ENCODE measurements at places on chromosomes 13 and 19.

DNA sequence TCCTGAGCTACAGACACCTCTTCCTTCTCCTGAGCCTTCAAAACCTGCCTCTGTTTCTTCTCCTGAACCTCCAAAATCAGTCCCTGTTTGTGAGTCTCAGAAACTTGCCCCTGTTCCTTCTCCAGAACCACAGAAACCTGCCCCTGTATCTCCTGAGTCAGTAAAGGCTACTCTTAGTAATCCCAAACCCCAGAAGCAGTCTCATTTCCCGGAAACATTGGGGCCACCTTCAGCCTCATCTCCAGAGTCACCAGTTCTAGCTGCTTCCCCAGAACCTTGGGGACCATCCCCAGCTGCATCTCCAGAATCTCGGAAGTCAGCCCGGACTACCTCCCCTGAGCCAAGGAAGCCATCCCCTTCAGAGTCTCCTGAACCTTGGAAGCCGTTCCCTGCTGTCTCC lies 10.0 kb downstream of the CHAMP1 start:
- no peak for DNase-seq
- no peak overlapping the region for H3K27ac ChIP-seq
- no peaks in the 10 kb centered on the region for H3K27me3 ChIP-seq
- H3K36me3 ChIP-seq, result peaks cover 28% of the 10 kb centered on the region
- H3K4me1 ChIP-seq, result no peaks in the 10 kb centered on the region

- no peak overlapping the region for H3K4me3 ChIP-seq
- H3K4me1 ChIP-seq, result no peaks in the 10 kb centered on the region
- H3K27ac ChIP-seq, result no peak overlapping the region
- no peak for DNase-seq
- H3K36me3 ChIP-seq, result no peaks in the 10 kb centered on the region
These were observed 16.0 kb upstream of the HSD17B14 start for GRCh38 chr19:48852292-48852691.

- H3K27me3 ChIP-seq, result no peaks in the 10 kb centered on the region
- peak overlapping the region; percentile 14 for H3K4me3 ChIP-seq
- peaks cover 48% of the 10 kb centered on the region for H3K4me1 ChIP-seq
- DNase-seq, result no peak
These were observed 17.8 kb downstream of the POU2F2 start for GRCh38 chr19:42114412-42114811.

DNA sequence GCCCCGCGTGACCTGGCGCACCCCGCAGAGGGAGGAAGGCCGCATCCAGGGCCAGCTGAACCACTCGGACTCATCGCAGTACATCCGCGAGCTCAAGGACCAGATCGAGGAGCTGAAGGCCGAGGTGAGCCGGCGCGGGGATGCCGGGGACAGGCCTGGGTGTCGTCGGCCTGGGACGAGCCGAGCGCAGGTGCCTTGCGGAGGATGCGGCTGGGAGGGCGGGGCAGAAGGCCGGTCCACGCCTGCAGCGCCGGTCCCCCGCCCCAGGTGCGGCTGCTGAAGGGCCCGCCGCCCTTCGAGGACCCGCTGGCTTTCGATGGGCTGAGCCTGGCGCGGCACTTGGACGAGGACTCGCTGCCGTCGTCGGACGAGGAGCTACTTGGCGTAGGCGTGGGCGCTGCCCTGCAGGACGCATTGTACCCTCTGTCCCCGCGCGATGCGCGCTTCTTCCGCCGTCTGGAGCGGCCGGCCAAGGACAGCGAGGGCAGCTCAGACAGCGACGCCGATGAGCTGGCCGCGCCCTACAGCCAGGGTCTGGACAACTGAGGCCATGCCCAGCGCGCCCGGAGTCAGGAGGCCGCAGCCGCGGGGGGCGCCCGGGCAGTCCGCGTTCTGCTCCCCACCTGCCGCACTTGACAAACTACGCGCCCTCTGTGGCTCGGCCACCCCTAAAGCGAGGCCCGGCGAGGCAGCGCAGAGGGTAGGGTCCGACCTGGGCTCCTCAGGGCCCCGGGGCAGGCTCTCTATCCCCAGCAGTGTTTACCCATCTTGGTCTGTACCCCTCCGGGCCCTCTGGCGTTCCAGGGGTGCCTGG lies 10.8 kb downstream of the PRR36 start:
- DNase-seq, result no peak
- no peak overlapping the region for H3K4me3 ChIP-seq
- no peak overlapping the region for H3K27ac ChIP-seq
- H3K36me3 ChIP-seq, result peaks cover 8% of the 10 kb centered on the region

- no peak for DNase-seq
- peaks cover 21% of the 10 kb centered on the region for H3K36me3 ChIP-seq
- H3K4me3 ChIP-seq, result no peak overlapping the region
- H3K4me1 ChIP-seq, result peaks cover 8% of the 10 kb centered on the region
- H3K27ac ChIP-seq, result no peak overlapping the region
These were observed 7.4 kb downstream of the SHFL start for GRCh38 chr19:10093295-10094186.

- no peaks in the 10 kb centered on the region for H3K27me3 ChIP-seq
- H3K4me3 ChIP-seq, result no peak overlapping the region
- H3K27ac ChIP-seq, result no peak overlapping the region
- H3K36me3 ChIP-seq, result peaks cover 29% of the 10 kb centered on the region
These were observed 7.0 kb upstream of the MYDGF start for GRCh38 chr19:4676955-4677731.

- H3K36me3 ChIP-seq, result peaks cover 2% of the 10 kb centered on the region
- no peak overlapping the region for H3K4me3 ChIP-seq
- peak; percentile 67 for DNase-seq
These were observed 25.0 kb downstream of the SH3GL1 start for GRCh38 chr19:4375164-4376027.

DNA sequence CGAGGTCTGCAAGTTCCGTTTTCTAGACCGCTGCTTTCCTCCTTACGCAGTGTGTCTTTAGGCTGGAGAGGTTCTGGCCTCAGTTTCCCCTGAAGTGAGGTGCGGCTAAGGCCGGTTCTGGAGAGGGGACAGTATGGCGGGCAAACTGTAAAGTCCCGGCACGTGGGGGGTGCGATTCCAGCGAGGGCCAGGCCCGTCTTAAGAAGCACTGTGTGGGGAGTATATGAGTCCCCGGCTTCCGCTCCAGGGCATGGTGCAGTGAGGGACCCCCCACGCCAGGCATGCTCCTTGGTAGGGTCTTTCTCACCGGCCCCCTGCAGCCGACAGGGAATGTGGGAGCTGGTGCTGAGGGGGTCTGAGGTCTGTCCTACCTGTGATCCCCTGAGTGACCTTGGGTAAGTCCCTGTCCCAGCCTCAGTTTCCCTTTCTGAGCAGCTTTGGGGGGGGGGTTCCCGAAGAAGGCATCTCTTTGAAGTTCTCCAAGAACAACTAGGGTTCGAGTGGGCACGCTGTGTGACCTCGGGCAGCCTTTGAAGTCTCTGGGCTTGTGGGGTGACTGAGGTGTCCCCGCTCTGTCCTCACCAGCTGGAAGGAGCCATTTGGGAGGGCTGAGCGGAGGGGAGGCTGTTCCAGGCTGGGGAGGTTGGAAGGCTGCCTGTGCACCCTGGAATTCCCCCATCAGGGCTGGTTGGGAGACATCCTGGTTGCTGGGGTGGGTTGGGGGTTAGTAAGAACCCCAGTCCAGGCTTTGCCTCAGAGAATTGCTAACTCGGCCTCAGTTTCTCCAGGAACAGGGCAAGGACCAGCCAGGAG lies 1.5 kb downstream of the NFIC start:
- H3K4me3 ChIP-seq, result peak overlapping the region; percentile 88
- H3K27me3 ChIP-seq, result no peaks in the 10 kb centered on the region
- DNase-seq, result no peak
- H3K27ac ChIP-seq, result peak overlapping the region; percentile 76
- no peaks in the 10 kb centered on the region for H3K36me3 ChIP-seq
- H3K4me1 ChIP-seq, result peaks cover 42% of the 10 kb centered on the region

GRCh38 chr19:6229951-6230712 lies 49.6 kb downstream of the MLLT1 start:
- H3K27me3 ChIP-seq, result no peaks in the 10 kb centered on the region
- DNase-seq, result no peak
- H3K4me1 ChIP-seq, result peaks cover 17% of the 10 kb centered on the region
- no peak overlapping the region for H3K27ac ChIP-seq

GRCh38 chr13:19958155-19959111 lies at the start of gene ZMYM2:
Gene ZMYM2, plus strand, starts transcription at chr13:19958727. Its CDS starts 34,346 bp downstream, at chr13:19993073.
- peaks cover 7% of the 10 kb centered on the region for H3K4me1 ChIP-seq
- peak within 1 kb of the TSS; percentile 72 for H3K4me3 ChIP-seq
- H3K27me3 ChIP-seq, result no peaks in the 10 kb centered on the region
- peak; percentile 36 for DNase-seq

GRCh38 chr13:32852526-32852925 lies 163.7 kb upstream of the KL start:
- H3K36me3 ChIP-seq, result no peaks in the 10 kb centered on the region
- no peak overlapping the region for H3K27ac ChIP-seq
- no peaks in the 10 kb centered on the region for H3K4me1 ChIP-seq

DNA sequence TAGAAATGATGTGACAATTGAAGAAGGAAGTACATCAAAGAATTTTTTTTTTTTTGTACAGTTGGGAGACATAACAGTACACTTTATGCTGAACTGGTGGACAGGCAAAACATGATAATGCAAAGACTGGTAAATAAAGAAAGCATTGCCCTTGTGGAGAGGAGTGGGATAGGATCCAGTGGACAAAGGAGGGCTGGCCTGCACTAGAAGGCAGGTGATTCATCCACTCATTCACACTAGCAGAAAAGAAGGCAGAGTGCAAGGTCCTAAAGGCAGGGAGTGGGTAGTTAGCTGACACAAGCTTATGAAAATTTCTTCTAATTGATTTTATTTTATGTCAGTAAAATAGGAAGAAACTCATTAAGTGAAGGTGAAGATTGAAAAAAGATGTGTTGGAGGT lies 17.6 kb upstream of the NALCN start:
- no peaks in the 10 kb centered on the region for H3K36me3 ChIP-seq
- no peak for DNase-seq
- no peaks in the 10 kb centered on the region for H3K27me3 ChIP-seq
- H3K27ac ChIP-seq, result no peak overlapping the region
- H3K4me3 ChIP-seq, result no peak overlapping the region

- H3K36me3 ChIP-seq, result no peaks in the 10 kb centered on the region
- H3K27me3 ChIP-seq, result no peaks in the 10 kb centered on the region
- no peak overlapping the region for H3K4me3 ChIP-seq
- H3K4me1 ChIP-seq, result peaks cover 31% of the 10 kb centered on the region
These were observed 362.5 kb downstream of the TDRD3 start for GRCh38 chr13:60759499-60759898.

GRCh38 chr13:64505336-64505910 lies 2724.7 kb downstream of the PCDH9 start:
- no peaks in the 10 kb centered on the region for H3K36me3 ChIP-seq
- H3K4me1 ChIP-seq, result no peaks in the 10 kb centered on the region
- no peak for DNase-seq
- no peak overlapping the region for H3K27ac ChIP-seq
- H3K27me3 ChIP-seq, result no peaks in the 10 kb centered on the region
- H3K4me3 ChIP-seq, result no peak overlapping the region

- no peak within 1 kb of the TSS for H3K4me3 ChIP-seq
- no peak for DNase-seq
- H3K27me3 ChIP-seq, result peaks cover 61% of the 10 kb centered on the region
- no peak within 1 kb of the TSS for H3K27ac ChIP-seq
These were observed at the start of gene MCF2L for GRCh38 chr13:112968910-112969691. Gene MCF2L, plus strand, starts transcription at chr13:112969214. Its CDS starts 166 bp downstream, at chr13:112969380.

- H3K27me3 ChIP-seq, result no peaks in the 10 kb centered on the region
- H3K4me3 ChIP-seq, result peak overlapping the region; percentile 86
- peak overlapping the region; percentile 89 for H3K27ac ChIP-seq
- peak; percentile 11 for DNase-seq
- peaks cover 16% of the 10 kb centered on the region for H3K4me1 ChIP-seq
These were observed 632 bp upstream of the MTIF3 start for GRCh38 chr13:27450921-27451471.

DNA sequence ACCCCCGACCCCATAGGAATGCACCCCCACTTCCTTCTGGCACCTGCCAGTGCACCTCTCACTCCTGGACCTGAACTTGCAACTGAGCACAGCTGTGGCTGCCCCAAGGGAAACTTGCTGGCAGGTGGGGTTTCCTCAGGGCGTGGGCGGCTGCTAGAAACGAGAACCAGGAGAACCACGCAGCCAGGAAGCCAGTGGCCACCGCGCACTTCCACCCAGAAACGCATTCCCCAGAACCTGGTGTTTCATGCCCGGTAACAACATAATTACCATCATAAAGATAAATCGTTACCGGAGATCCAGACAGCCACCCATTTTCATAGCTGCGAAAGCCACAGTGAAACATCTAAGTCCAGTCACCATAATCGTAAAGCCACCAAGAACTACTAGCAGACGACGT lies 75.2 kb upstream of the C13orf46 start:
- DNase-seq, result no peak
- H3K27me3 ChIP-seq, result no peaks in the 10 kb centered on the region
- H3K4me3 ChIP-seq, result no peak overlapping the region
- H3K4me1 ChIP-seq, result no peaks in the 10 kb centered on the region

GRCh38 chr13:90902255-90902654 lies 445.2 kb upstream of the MIR17HG start:
- H3K27ac ChIP-seq, result no peak overlapping the region
- H3K27me3 ChIP-seq, result no peaks in the 10 kb centered on the region
- H3K36me3 ChIP-seq, result no peaks in the 10 kb centered on the region
- no peaks in the 10 kb centered on the region for H3K4me1 ChIP-seq
- no peak overlapping the region for H3K4me3 ChIP-seq
- DNase-seq, result no peak

DNA sequence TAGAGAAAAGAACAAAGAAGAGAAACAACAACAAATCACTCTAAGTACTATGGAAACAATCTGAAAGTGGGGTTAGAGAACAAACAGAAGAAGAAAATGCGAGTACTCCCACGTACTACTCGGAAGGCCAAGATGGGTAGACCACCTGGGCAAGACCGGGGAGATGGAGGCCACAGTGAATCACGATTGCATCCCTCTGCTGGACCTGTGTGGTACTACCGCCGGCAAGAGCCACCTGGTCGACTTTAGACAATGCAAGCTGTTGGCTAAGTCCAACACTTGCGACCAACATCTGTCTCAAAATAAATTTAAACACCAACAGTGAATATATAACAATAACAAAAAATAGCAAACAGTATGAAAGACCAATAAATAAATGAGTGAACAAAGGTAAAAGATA lies 45.5 kb upstream of the ZNF91 start:
- H3K27me3 ChIP-seq, result no peaks in the 10 kb centered on the region
- H3K27ac ChIP-seq, result no peak overlapping the region
- no peak for DNase-seq
- H3K4me3 ChIP-seq, result no peak overlapping the region
- no peaks in the 10 kb centered on the region for H3K36me3 ChIP-seq

DNA sequence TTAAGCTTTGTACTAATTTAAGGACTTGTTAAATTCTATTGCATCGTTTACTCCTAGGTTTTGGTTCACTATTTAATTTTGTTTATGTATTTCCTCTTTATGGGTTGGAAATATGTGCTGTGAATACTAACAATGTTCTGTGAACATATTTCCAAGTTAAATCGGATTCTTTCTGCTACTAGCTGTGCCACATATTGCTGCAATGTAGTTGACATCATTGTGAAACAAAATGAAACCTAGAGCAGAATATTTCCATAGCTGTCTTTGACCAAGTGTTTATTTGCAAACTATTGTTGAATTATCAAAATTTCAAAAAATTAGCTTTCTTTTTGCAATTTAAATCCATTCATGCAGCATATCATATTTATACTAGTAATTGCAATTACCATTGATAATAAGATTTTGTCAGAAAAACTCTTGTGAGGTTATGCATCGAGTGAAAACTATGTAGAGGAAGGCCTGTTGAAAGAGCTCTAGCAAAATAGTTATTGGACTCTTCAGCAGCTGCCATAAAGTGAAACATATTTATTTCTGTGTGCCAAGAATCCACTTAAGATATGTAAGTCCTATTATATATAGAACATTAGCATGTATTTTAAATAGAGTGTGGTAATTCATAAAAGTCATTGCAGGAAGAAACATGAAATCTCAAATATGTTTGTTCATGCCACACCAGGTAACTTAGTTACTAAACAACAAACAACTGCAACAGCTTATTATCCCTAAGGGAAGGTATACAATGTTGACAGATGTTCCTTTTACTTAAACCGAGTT lies 575.1 kb downstream of the SLITRK6 start:
- no peak overlapping the region for H3K27ac ChIP-seq
- H3K36me3 ChIP-seq, result no peaks in the 10 kb centered on the region
- H3K27me3 ChIP-seq, result no peaks in the 10 kb centered on the region
- no peak overlapping the region for H3K4me3 ChIP-seq

All from keratinocyte (primary cell).